ENCODE measurements at places on chromosomes 4 and X.

- H3K27me3 ChIP-seq = no peaks in the 10 kb centered on the region
- H3K27ac ChIP-seq = no peak overlapping the region
- no peaks in the 10 kb centered on the region for H3K4me1 ChIP-seq
- H3K36me3 ChIP-seq = peaks cover 4% of the 10 kb centered on the region
- DNase-seq = no peak
- no peak overlapping the region for H3K4me3 ChIP-seq
Measured at GRCh38 chr4:75494563-75494962, 19.6 kb downstream of the RCHY1 start.

DNA sequence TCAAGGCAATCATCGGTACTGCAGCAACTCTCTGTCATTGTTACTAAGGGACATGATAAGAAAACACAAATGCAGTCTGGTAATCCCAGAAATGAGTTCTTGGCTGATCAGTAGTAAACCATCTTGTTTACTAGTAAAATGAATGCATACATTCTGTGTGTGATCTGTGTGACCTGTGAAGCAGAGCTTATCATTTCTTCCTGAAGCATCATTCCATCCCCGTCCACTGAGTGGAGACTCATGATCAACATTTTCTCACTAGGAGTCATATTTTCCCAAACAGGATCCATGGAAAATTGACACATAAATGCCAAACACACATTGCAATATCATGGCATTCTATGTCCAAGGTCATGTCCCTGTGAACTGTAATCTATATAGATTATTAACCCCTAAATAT is 226.1 kb downstream of the ANKRD50 start:
- no peaks in the 10 kb centered on the region for H3K36me3 ChIP-seq
- no peak overlapping the region for H3K4me3 ChIP-seq
- no peak overlapping the region for H3K27ac ChIP-seq
- no peak for DNase-seq
- no peaks in the 10 kb centered on the region for H3K27me3 ChIP-seq

DNA sequence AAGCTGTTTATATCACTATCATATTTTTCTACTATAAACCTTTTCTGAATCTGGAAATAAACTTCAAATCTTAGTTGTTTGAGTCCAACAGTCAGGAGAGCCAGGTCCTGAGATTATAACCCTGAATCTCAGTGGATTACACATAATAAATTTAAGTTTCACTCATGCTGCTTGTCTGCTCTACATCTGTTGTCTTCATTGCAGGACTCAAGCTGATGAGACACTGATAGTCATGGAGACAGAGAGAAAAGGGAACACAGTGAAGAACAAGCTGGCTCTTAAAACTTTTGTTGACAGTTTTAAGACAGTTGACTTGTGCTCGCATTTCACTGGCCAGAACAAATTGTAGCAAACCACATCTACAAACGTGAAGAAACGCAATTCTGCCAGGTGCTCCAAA is 327.0 kb upstream of the CTSO start:
- H3K4me3 ChIP-seq = no peak overlapping the region
- H3K36me3 ChIP-seq = no peaks in the 10 kb centered on the region
- DNase-seq = no peak
- H3K27ac ChIP-seq = no peak overlapping the region
- H3K27me3 ChIP-seq = no peaks in the 10 kb centered on the region
- H3K4me1 ChIP-seq = no peaks in the 10 kb centered on the region

DNA sequence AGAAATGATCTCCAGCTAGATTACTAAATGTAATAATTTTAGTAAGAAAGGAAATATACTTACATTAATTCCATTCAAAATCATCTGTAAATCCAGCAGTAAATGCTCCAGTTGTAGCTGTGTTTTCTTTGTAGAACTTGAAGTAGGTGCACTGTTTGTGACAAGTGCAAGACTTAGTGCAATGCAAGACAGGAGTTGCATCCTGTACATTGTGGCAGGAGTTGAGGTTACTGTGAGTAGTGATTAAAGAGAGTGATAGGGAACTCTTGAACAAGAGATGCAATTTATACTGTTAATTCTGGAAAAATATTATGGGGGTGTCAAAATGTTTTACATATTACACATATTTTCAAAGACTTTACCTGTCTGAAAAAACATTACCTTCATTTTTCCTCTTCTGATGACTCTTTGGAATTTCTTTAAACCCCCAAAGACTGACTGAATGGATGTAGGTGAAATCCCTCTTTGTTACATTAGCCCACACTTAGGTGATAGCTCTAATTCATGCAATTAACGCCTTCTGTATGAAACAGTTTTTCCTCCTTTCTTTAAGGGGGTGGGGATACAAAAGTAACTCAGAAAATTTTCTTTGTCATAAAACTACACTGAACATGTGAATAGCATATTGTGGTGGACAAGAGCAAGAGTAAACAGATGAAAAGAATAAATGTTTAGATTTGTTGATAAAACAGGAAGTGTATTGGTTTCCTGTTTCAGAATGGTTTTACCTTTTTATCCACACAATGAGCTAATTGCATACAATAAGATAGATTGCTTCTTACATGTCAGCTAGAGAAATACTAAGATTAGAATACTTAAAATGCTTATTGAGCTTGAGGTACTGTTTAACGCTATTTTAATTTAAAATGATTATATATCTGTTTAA is at the start of gene IL2:
Gene IL2, minus strand, starts transcription at position 495 of the 886 bp plus-strand sequence. Its CDS starts 285 bp downstream, at position 210.
- no peak within 1 kb of the TSS for H3K4me3 ChIP-seq
- no peaks in the 10 kb centered on the region for H3K27me3 ChIP-seq
- DNase-seq = no peak
- H3K4me1 ChIP-seq = no peaks in the 10 kb centered on the region
